T-cell (primary cell): ENCODE measurements at places on chromosomes 2 and 18.

- DNase-seq = no peak
These were observed 306.6 kb upstream of the CYRIA start for GRCh38 chr2:16972276-16972675.

GRCh38 chr2:40113997-40114396, 334.9 kb upstream of the THUMPD2 start:
- no peak for DNase-seq

DNA sequence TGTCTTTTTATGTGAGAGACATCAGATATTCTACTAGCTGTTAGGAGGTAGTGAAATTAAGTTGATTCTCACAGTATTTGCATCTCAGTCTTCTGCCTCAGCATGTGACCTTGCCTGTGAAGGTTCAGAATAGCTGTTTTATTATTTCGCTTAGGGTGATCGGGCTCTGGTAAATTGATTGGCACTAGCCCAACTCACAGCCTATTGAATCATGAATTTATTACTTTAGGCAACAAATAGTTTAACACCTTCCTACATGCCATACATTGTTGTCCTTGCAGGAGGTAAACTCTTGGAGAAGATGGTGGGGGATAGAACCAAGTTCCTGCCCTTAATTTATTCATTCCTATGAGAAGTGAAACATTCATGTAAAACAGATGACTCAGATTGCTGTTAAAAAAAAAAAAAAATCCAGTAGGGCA, 101.9 kb downstream of the GPD2 start:
- no peak for DNase-seq

DNA sequence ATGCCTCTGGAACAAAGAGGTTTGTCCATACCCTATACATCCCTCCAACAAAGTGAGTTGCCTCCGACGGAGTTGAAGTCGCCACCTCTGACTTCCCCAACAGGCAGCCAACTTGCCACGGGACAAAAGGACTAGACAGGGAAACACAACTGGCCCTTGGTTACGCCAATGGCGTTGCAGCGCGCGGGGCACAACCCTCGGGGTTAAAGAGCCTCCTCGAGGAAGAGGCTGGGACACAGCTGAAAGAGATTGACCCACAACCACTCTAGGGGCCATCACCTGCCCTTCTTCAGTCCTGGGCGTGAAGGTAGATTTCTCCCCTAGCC, 545 bp downstream of the GTF3C2 start:
- no peak for DNase-seq

GRCh38 chr2:216495656-216496055, 3.0 kb upstream of the RPL37A start:
- no peak for DNase-seq

DNA sequence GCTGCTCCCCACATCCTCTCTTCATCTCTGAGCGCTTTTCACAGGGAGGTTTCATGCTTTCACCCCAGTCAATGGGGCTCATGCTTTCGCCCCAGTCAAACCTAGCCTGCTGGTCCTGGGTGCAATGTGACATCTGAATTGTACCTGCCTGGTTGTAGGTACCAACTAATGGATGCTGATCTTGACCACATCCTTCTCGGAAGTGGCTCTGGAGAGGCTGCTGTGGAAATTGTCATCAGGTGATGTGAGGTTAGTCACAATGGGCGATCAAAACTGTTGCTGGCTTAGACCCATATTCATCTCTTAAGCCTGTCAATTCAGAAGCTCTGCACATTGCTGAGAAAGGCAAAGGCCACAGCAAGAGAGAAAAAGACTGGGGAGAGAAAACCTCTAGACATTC, 32.7 kb upstream of the ALKAL2 start:
- DNase-seq = no peak

DNA sequence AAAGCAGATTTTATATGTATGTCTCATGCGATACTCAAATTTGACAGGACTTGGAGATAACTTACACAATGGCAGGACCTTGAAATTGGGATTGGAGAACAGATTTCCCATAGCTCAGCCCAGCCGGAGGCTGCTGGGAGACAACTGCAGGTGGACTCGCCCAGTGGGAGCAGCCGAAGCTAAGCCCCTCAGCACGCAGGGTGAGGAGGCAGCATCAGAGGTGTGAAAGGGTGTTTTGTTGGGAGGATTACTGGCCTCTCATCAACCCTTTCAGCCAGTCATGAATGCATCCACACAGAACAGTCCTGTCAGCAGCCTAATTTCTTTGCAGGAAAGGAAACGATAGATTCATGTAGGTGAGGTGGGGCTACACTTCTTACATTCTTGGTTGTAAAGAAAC, 110.4 kb upstream of the DYNAP start:
- DNase-seq = no peak

GRCh38 chr2:214006601-214007000, 404.3 kb upstream of the VWC2L start:
- DNase-seq = no peak

DNA sequence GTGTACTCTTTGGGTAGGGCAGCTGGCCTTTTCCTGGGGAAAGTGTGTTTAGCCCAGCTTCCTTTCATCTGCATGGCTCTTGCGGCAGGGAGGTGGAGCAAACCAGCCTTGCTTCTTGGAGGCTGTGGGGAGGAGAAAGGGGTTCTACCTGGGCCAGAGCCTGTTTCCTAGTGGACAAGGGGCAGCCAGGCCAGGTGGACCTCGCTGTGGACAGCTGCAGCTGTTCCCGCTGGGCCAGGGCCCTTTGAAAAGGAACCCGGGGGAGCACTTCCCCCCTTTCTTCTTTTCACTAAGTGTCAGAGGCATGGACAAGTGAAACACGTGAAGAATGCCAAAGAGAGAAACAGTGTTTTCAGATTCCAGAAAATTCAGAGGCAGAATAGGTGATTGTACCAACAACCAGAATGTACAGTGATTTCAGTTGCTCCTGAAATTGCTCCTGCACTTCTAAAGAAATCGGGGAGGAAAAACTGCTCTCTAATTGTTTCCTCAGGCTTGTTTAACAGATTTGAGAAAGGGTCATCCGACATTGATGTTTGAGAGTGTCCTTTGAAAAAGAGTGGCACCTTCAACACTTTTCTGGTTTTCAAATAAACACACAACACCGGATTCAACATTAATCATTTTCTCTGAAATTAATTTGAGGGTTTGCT, 3.9 kb downstream of the GLI2 start:
- DNase-seq = no peak

- no peak for DNase-seq
These were observed 58.4 kb upstream of the GALR1 start for GRCh38 chr18:77191071-77191751.

DNA sequence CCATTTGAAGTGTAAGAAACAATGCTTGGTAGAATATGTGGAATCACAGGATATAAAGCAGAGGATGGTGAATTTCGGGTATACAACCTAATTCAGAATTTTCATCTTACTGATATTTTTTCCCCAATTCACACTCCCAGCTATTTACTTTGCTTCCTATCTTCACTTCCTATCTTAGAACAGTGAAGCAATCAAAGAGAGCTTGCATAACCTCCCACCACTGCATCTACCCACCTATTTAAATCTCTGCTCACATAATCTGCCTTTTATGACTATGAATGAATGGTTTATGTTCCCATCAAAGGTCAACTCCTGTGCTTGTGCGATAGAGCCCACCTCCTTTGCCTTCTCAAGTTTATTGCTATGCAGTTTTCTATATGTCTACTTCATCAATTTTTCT, 3.3 kb downstream of the RMDN2 start:
- no peak for DNase-seq

- no peak for DNase-seq
These were observed 405.8 kb downstream of the EPHA4 start for GRCh38 chr2:221166292-221166691.

DNA sequence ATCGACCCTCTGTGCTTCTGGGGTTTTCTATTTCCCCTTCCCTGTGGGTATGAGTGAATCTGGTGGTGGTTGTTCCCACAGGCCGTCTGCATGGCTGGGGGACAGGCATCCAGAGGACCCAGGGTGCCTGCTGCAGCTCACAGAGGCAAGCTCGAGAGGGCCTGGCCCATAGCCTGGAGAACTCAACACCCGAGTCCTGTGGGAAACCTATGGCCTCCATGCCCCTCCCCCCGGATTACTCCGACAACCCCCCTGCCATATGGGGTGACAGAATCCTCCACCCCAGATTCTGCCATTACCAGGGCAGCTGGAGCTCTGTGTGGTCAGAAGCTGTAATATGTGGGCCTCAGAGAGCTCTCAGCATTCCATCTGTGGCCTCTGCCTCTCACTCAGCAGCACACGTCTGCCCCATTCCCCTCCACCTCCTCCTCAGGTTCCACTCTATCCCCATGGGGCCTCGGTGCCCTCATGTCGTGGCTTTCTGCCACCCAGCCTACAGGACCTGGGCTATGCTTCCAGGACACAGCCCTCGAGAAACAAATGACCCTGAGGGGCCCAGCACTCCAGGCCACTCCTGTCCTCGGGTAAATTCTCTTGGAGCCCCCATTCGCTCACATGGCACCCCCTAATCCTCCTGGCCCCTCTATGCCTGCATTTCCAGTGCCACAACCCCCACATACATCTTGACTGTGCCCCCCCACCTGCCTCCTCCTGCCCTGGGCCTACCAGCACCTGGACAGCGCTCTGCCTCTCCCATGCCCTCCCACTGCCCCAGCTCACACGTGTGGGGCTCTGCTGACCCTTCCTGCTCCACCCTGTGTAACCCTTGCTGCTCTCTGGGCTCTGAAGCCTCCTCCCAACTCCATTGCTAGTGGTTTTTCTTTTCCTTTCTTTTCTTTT, 3.6 kb downstream of the MZT2A start:
- DNase-seq = no peak

GRCh38 chr2:144011553-144011952, 508.4 kb downstream of the ZEB2 start:
- DNase-seq = no peak

DNA sequence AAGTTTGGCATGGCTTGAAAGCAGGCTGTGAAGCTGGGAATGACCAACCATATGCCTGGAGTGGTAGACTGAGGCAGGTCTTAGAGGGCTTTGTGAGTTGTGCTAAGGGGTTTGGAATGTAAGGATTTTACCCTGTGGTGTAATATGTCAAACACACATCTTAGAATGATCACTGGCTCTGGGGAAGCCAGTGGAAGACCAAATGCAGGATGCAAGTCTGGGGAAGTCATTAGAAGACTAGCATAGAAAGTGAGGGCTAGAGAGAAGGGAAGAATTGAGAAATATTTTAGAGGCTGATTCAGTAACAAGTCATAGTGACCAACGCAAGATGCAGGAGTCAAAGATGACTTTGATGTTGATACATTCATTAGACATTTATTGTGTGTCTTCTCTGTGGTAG, 3.5 kb upstream of the FHOD3 start:
- DNase-seq = no peak

- no peak for DNase-seq
These were observed 28.2 kb upstream of the ATG16L1 start for GRCh38 chr2:233223059-233223894.
